Dorsolateral prefrontal cortex (tissue), 122 donors: ENCODE measurements at places on chromosomes 12 and 14.

GRCh38 chr14:41404126-41404525 is 202.6 kb upstream of the LRFN5 start:
- no peak for DNase-seq

DNA sequence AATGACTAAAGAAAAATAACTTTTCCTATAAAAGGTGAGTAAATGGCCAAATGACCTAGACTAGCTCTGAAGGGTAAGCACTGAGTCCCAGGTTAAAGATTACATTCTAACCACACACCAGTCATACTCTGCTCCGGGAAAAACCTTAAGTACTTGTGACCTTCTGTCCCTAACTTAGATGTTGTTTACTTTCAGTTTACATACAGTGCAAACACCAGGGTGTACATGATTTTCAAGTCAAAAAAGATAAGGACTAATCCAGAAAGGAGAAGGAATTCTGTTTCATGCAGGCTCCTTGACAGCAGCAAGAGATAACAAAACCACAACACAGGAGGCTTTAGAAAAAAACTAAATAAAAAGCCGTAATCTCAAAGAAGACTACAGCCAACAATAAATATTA is 174.2 kb downstream of the PPM1H start:
- DNase-seq: no peak

DNA sequence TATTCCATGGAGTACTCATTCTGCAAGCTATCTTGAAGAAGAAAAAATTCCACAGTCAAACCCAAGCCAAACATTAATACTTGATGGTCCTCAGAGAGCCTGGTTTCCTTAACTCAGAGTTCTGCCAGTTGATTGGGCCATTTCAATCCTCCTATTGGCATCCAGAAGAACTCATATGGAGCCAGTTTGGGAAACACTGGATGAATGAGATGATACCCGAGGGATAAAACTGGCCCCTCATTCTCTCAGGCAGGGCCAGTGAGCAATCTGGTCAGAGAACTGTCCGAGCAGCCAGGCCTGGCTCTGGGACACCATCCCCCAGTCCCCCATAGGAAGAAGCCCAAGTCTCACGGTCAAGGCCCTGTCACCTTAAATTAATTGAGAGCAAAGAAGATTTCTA is 48.8 kb downstream of the NUAK1 start:
- no peak for DNase-seq

- no peak for DNase-seq
Observed at GRCh38 chr14:21712036-21712435, 38.4 kb upstream of the OR4E1 start.

- no peak for DNase-seq
Observed at GRCh38 chr12:3279832-3280231, 202.7 kb downstream of the TSPAN9 start.

DNA sequence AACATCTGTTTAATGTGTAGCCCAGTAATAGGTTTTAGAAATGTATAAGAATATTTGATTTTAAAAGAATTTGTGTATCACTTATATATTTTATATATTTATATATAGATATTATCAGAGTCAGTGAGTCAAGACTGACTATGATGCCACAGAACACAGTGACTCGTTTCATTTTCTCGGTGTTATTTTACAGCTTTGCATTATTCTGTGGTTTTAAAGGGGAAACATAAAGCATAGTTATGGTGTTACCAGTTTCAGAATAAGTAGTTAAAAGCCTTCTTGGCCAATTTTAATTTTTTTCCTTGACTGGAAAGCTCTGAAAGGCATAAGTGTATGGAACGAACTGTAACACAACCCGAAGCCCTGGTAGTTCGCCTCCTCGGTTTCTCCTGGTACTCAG is 91.0 kb downstream of the GRIP1 start:
- DNase-seq: no peak

GRCh38 chr12:68514807-68515411 is 95.8 kb upstream of the RAP1B start:
- no peak for DNase-seq

GRCh38 chr14:72472845-72473244 is 421.1 kb downstream of the DPF3 start:
- no peak for DNase-seq
